ENCODE measurements at places on chromosomes 4 and X. TPM values are rescaled to one million over a fixed set of nuclear protein-coding genes. Genes with fewer than 3 reads are reported as not detected.

Gene SH3RF1
- total RNA-seq = 11.4 TPM

Gene ATP1B4
- not detected for total RNA-seq

- no peak for DNase-seq
Measured at GRCh38 chr4:176981074-176981473, 188.4 kb upstream of the VEGFC start.

DNA sequence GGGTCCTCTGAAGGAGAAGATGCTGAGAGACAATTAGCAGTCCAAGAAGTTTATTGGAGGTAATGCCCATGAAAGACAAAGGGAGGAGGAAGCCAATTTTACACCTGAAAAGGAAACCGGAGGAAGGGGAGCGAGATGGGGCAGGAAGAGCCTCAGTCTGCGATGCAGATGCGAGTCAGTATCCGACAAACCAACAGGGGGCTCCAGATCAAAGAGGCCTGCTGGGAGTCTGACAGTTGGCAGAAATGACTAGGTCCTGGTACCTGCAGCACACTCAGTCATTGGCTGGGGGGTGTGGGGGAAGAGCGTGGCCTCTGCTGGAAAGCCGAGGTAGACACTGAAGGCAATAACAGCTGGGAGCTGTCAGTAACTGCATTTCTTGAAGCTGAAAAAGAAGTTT, 231.1 kb upstream of the CENPE start:
- DNase-seq = no peak

GRCh38 chrX:153633048-153633447, 14.0 kb upstream of the DUSP9 start:
- DNase-seq = no peak

DNA sequence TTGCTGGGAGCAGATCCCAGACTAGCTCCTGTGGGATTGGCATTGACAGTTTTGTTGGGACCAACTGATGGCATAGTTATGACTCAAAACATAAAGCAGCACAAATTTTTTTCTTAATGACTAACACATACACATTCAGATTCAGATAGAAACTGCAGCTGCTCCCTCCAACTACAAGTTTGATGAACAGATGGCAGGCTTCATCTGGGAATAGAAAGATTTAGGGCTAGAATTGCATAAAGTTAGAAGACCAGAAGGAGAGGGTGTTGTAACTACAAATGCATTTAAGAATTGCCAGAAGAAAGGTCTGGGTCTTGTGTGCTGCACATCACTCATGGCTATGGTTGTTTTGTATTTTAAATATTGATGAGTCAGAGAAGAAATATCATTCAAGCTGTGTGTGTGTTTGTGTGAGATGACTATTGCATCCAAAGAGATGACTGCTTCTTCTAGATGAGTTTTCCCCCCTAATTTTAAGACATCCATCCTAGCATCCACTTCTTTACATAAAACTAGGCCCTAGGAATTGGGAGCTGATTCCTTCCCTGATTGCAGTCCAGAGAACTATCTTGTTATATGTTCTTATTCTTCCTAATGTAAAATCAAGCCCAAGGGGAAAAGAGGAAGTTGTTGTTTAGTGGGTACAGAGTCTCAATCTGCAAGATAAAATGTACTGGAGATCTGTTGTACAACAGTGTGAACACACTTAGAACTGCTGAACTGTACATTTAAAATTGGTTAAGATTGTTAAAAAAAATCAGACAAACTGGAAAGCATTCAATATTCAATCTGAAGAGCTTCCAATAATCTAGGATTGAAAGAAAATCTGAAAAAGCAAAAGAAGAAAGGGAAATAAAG, 175.1 kb downstream of the PARM1 start:
- DNase-seq = no peak

GRCh38 chrX:110584083-110584482, 211.5 kb downstream of the CHRDL1 start:
- DNase-seq = no peak

Measured in esophagus muscularis mucosa (tissue), 4 donors.